ENCODE measurements at places on chromosomes 1 and 21.

DNA sequence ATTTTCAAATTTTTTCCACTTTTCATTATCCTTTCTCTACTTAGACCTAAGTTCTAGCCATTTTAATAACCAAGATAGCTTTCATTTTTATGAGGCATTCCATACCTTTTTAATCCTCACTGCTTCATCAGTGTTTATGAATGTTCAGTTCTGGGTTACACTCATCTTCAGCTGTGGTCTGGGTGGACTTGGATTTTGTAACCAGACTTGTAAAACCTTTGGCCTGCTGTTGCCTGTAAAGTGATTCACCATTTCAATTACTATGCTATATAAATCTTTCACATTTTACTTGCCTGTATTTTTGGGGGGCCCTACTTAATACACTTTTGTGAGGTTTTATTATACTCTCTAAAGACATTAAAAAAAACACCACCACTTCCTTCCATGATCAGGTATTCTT lies 46.2 kb downstream of the USP25 start:
- no peak for DNase-seq

GRCh38 chr1:81221564-81221963 lies 579.2 kb upstream of the ADGRL2 start:
- no peak for DNase-seq

GRCh38 chr1:181503171-181503810 lies 20.0 kb downstream of the CACNA1E start:
- DNase-seq = no peak

DNA sequence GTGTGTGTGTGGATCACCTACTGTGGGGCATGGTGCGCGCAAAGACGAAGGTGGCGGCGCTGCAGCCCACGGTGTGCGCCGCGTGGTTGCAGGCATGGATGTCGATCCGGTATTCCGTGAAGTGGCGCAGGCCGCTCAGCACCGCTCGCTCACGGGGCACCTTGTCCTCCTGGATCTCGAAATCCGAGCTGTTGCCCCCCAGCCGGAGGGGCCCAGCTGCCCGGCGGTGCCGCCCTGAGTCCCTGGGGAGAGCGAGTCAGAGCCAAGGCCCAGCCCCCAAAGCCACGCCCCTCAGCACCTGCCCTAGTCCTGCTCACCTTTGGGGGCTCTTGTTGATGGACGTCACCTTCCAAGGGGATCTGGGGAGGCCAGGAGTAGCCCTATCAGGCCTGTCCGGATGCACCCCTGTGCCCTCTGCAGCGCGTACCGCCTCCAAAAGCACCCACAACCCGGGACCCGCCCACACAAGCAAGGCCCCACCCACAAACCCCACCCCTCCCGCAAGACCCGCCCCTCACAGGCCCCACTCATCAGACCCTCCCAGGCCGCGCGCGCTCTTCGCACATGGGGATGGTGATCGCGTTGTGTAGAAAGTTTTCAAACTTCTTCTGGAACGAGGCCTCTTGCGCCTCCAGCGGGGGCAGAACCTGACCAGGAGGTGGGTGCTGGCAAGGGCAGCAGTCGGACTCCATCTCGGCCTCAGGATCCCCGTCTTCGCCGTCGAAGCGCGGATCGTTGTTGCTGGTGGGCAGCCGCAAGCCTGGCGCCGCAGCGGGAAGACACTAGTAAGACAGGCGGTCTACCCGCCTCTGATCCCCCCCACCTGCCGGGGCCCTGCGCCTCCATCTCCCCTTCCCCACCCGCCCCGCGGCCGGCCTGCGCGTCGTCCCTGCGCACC lies 13.6 kb downstream of the INSRR start:
- DNase-seq = no peak

- DNase-seq = no peak
Observed at GRCh38 chr21:43278766-43279577, 110.2 kb downstream of the CRYAA start.

- no peak for DNase-seq
Observed at GRCh38 chr1:165844114-165844798, 16.8 kb downstream of the UCK2 start.

GRCh38 chr1:151024540-151025146 lies 11.7 kb upstream of the BNIPL start:
- DNase-seq = peak; percentile 38

DNA sequence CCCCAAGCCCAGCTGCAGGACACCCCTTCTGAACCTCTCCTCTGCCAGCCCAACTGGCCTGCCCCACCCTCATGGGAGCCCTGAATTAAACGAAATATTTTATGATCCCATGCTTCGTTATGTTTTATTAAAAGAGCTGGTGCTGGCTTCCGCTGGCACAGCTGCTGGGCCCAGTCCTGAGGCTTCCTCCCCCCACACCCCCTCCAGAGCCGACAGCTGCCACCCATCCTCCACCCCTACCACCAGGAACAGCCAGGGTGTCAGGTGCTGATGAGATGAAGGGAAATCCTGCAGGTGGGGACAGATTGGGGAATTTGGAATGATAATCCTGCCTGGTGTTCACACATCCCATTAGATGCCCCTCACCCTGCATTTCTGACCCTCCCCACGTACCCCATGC lies 19.0 kb downstream of the IGSF21 start:
- no peak for DNase-seq

GRCh38 chr1:228338521-228339051 lies 68.0 kb downstream of the TRIM11 start:
- no peak for DNase-seq

GRCh38 chr1:59541161-59541560 lies 244.3 kb downstream of the FGGY start:
- DNase-seq = no peak

DNA sequence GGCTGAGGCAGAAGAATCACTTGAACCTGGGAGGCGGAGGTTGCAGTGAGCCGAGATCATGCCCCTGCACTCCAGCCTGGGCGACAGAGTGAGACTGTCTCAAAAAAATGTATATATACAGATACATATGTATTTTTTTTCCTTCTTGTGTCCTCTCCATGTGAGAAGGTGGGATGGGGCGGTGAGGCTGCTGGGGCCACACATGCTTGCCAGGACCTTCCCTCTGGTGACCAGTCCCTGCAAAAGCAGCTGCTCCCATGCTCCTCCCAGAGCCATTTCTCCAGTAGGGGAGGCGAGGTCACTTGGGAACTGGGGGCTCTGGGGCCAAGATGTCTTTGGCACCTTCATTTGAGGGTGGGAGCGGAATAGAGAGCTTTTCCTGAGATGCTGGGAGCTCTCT lies 74.9 kb downstream of the PIK3CD start:
- no peak for DNase-seq

DNA sequence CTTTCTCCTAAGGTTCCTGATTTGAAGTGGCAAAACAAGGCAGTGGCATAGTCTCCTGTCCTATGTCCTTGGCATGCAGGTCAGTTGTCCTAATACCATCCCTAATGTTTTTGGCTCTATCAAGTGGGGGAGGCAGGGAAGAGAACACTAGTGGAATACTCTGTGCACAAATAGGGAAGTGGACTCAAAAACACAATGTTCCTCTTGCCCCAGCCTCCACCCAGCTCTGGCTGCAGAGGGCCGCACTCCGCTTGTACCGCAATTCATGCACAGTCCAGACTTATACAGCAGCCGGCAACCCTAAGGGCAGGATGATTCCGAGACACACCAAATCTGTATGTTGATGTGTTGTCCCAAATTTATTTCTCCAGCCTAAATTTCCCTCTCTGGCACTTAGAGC lies 14.5 kb downstream of the PLEKHO1 start:
- no peak for DNase-seq

DNA sequence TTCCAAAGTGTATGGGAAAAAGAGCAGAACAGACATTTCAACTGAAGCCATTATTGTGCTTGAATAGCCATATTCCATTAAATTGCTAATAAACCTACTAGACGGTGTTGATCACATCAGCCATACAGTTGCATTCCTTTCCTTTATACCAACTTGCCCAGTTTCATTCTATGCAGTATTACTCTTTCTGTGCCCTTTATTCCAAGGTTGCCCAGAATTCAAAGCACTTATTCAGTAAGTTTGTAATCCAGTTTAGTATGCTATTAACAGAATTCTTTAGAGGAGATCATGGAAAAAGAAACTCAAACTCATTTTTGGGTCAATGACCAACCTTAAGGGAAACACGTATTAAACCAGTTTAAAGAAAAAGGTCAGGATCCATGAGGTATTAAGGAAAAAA lies 89.5 kb downstream of the DDAH1 start:
- no peak for DNase-seq

GRCh38 chr1:96710708-96711477 lies 10.7 kb upstream of the PTBP2 start:
- no peak for DNase-seq

DNA sequence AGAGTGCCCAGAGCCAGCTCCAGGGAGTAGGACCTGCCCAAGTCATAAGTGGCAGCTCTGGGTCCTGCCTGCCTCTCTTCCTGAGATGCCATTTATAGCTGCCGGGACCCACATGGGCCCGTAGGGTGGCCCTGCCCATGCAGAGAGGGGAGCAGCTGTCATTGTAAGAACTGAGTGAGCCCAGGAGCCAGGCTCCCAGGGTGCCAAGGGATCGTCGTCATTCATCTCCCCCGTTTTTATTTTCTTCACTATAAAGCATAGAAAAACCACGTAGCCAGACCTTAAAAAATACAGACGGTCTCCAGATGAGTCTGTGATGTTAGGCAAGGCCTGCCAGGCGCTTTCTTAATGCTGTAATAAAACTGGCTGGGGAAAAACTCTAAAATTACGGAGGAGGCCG lies 90.7 kb downstream of the IGSF21 start:
- no peak for DNase-seq
